ENCODE measurements at places on chromosomes 5 and 9. TPM values are rescaled to one million over a fixed set of nuclear protein-coding genes. Genes with fewer than 3 reads are reported as not detected.

- H3K36me3 ChIP-seq, result peaks cover 30% of the 10 kb centered on the region
- H3K27ac ChIP-seq, result peak overlapping the region; percentile 83
- peak overlapping the region; percentile 84 for H3K4me3 ChIP-seq
- peaks cover 6% of the 10 kb centered on the region for H3K27me3 ChIP-seq
- H3K4me1 ChIP-seq, result peaks cover 56% of the 10 kb centered on the region
- peak; percentile 31 for DNase-seq
Observed at GRCh38 chr5:6714226-6715041, 1.2 kb downstream of the TENT4A start.

DNA sequence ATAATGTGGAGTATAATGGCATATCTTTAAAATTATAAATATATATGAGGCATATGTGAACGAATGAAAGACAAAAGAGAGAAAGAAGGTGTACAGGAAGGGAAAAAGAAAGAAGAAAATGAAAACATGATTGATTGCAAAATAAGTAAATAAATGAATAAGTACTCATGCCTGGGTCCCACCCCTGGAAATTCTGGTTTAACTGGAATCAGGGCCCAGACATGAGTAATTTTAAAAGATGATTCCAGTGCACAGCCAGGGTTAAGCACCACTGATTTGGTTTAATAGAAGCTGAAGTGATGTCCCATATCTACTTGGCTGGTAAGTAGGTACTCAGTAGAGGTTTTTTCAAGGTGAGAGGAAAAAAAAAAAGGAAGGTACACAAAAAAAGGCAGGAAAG is 34.0 kb upstream of the HOMER1 start:
- H3K27me3 ChIP-seq, result peaks cover 2% of the 10 kb centered on the region
- peaks cover 7% of the 10 kb centered on the region for H3K4me1 ChIP-seq
- no peak overlapping the region for H3K27ac ChIP-seq
- H3K36me3 ChIP-seq, result no peaks in the 10 kb centered on the region
- DNase-seq, result no peak

DNA sequence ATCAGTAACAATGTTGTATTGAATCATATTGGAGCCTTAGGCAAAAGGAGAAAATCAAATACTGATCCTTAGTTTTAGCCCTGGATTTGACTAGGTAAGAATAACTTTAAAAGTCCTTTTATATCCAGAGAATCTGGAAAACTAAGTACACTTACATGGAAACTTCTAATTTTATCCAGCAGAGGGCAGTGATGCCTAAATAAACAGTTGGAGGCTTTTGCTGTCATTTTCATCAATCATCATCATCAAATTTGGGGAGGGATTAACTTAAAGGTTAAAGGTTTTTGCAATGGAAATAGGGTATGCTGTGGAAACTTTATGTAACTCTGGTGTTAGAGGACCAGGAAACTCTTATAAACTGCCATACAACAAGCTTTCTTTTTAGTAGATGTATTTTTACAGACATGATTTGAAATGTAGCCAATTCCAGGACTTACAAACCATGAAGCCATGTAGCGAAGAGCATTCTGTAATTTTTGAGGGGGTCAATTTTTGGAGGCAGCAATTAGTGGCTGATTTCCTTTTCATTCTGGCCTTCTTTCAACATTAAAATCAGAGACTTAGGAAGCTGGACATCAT is 112.7 kb downstream of the OSTF1 start:
- peaks cover 3% of the 10 kb centered on the region for H3K4me1 ChIP-seq
- H3K27ac ChIP-seq, result no peak overlapping the region

GRCh38 chr5:10652606-10653005 is 88.7 kb downstream of the ANKRD33B start:
- H3K27me3 ChIP-seq, result no peaks in the 10 kb centered on the region
- no peaks in the 10 kb centered on the region for H3K4me1 ChIP-seq
- H3K4me3 ChIP-seq, result no peak overlapping the region
- H3K27ac ChIP-seq, result no peak overlapping the region

- peak overlapping the region; percentile 95 for H3K4me3 ChIP-seq
- DNase-seq, result no peak
- H3K27me3 ChIP-seq, result no peaks in the 10 kb centered on the region
- H3K27ac ChIP-seq, result peak overlapping the region; percentile 99
- H3K36me3 ChIP-seq, result peaks cover 10% of the 10 kb centered on the region
Observed at GRCh38 chr5:176540956-176541337, 3.7 kb upstream of the RNF44 start.

- H3K27ac ChIP-seq, result no peak overlapping the region
- H3K36me3 ChIP-seq, result no peaks in the 10 kb centered on the region
- H3K4me3 ChIP-seq, result no peak overlapping the region
Observed at GRCh38 chr9:109743696-109744095, 36.3 kb upstream of the PALM2AKAP2 start.

GRCh38 chr9:128983536-128983935 is 36.0 kb downstream of the NUP188 start:
- no peak for DNase-seq
- H3K27me3 ChIP-seq, result no peaks in the 10 kb centered on the region
- H3K4me3 ChIP-seq, result no peak overlapping the region
- no peak overlapping the region for H3K27ac ChIP-seq
- H3K36me3 ChIP-seq, result peaks cover 81% of the 10 kb centered on the region

DNA sequence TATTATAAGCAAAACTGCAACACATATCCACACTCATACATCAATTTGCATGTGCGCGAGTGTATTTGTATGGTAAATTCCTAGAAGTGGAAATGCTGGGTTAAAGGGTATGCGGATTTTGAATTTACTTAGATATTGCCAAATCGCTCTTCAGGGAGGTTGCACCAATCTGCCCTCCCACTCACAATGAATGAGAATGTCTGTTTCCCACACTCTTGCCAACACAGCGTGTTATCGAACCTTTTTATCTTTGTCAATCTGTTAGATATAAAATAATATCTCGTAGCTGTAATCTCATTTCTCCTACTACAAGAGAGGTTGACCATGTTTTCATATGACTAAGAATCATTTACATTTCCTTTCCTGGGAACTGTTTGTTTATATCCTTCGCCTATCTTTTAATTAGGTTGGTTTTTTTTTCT is 35.7 kb downstream of the LHX2 start:
- no peak overlapping the region for H3K27ac ChIP-seq
- no peak for DNase-seq
- no peaks in the 10 kb centered on the region for H3K36me3 ChIP-seq
- no peaks in the 10 kb centered on the region for H3K4me1 ChIP-seq
- no peak overlapping the region for H3K4me3 ChIP-seq
- peaks cover 51% of the 10 kb centered on the region for H3K27me3 ChIP-seq

- no peak for DNase-seq
- no peaks in the 10 kb centered on the region for H3K4me1 ChIP-seq
- no peaks in the 10 kb centered on the region for H3K36me3 ChIP-seq
- H3K27me3 ChIP-seq, result no peaks in the 10 kb centered on the region
- no peak overlapping the region for H3K27ac ChIP-seq
Observed at GRCh38 chr9:114214686-114215414, 59.5 kb downstream of the COL27A1 start.

DNA sequence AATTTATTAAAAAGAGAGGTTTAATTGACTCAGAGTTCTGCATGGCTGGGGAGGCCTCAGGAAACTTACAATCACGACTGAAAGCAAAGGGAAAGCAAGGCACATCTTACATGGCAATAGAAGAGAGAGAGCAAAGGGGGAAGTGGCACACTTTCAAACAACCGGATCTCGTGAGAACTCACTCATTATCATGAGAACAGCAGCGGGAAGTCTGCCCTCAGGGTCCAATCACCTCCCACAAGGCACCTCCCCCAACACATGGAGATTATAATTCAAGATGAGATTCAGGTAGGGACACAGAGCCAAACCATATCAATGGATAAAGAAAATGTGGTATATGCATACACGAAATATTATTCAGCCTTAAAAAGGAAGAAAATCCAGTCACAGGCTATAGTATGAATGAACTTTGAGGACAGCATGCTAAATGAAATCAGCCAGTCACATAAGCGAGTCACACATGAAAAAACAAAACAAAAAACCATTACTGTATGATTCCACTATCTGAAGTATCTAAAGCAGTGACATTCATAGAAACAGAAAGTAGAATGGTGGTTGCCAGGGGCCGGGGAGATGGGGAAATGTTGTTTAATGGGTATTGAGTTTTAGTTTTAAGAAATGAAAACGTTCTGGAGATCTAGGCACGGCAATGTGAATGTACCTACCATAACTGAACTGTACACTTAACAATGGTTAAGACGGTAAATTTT is 83.4 kb upstream of the PCA3 start:
- no peak overlapping the region for H3K4me3 ChIP-seq
- peaks cover 10% of the 10 kb centered on the region for H3K4me1 ChIP-seq
- no peaks in the 10 kb centered on the region for H3K27me3 ChIP-seq

- H3K27me3 ChIP-seq, result peaks cover 15% of the 10 kb centered on the region
- DNase-seq, result no peak
- no peaks in the 10 kb centered on the region for H3K36me3 ChIP-seq
- H3K4me3 ChIP-seq, result no peak overlapping the region
- no peak overlapping the region for H3K27ac ChIP-seq
Observed at GRCh38 chr5:35063414-35063813, 15.7 kb upstream of the AGXT2 start.

DNA sequence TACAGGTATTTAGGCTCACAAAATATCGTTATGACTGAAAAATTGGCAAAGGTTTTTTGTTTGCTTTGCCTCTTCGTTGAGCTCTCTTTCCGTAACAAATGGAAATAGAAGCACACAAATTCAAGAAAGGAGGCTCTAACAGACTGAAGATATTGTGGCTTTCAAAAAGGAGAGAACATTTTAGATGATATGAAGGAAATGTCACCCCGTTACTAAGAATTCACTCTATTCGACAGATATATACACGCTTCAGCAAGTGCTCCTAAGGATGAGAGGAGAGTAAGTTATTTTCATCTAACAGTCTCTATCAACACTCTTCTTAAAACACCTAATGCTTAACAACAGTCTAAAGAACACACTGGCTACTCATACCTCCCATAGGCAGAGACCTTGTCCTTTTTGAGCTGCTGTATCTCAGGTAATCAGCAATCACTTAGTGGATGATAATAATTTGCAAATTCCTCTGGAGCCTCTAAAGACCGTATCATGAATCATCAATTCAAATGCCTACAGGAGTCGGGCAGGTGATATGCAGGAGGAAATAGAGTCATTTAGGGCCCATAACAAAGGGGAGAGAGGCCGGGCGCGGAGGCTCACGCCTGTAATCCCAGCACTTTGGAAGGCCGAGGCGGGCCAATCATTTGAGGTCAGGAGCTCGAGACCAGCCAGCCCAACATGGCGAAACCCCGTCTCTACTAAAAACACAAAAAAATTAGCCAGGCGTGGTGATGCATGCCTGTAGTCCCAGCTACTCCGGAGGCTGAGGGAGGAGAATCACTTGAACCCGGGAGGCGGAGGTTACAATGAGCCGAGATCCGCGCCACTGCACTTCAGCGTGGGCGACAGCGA is 1.4 kb upstream of the HSDL2 start:
- H3K4me3 ChIP-seq, result peak overlapping the region; percentile 93
- peaks cover 15% of the 10 kb centered on the region for H3K36me3 ChIP-seq
- H3K4me1 ChIP-seq, result peaks cover 42% of the 10 kb centered on the region

- H3K4me3 ChIP-seq, result no peak overlapping the region
- no peaks in the 10 kb centered on the region for H3K4me1 ChIP-seq
- no peaks in the 10 kb centered on the region for H3K27me3 ChIP-seq
- H3K36me3 ChIP-seq, result no peaks in the 10 kb centered on the region
- H3K27ac ChIP-seq, result no peak overlapping the region
- no peak for DNase-seq
Observed at GRCh38 chr5:17411436-17412402, 86.3 kb upstream of the TAF11L2 start.

TTF1 gene
- 24.5 TPM for total RNA-seq

NR2F1 gene
- not detected for total RNA-seq

WNT8A gene
- not detected for total RNA-seq

TTC16 gene
- total RNA-seq, result 5.0 TPM

All from activated CD4-positive, alpha-beta memory T cell treated with anti-CD3 and anti-CD28 coated beads, Interleukin-2, amount 10 ng/mL, durations not matched to agents 7 days and 5 days (primary cell).